ENCODE measurements at places on chromosomes 3 and 15.

- DNase-seq, result no peak
These were observed 2.3 kb upstream of the ANKRD63 start for GRCh38 chr15:40285151-40285550.

GRCh38 chr3:141686466-141687291 is 51.4 kb upstream of the RNF7 start:
- DNase-seq, result no peak

- DNase-seq, result no peak
These were observed 34.9 kb upstream of the LINGO1 start for GRCh38 chr15:77667338-77668234.

DNA sequence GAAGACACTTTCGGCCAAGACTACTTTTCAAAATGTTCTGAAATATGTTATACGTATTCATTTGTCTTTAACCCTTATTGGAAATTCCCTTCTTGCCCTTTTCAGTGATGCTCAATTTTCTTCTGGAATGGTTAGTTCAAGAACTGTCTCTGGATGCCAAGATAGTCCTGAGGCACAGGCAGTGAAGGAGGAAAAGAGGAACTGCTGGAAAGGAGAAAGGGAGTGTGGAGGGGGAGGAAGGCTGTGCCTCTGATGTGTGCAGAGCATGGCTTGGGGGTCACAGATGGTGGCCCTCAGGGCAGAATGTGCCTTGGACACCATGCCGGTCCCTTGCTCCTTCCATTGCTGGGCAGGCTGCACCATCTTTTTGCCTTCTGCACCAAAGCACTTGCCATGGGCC is 73.7 kb downstream of the CEP63 start:
- no peak for DNase-seq

DNA sequence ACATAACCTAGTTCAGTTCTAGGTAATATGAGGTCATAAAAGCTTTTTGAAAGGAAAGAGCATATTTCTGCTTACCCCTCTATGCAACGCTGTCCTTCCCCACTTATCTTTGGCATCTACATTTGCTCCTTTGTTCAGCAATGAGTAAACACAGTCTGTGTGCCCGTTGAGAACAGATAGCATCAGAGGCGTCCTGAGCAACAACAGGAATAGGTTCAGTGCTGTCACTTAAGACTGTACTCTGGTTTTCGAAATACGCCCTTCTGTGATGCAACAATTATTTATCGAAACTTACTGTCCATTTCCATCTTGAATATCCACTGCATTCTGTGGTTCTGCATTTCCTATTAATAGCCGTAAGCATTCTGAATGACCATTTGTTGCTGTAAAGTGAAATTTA is 84.4 kb downstream of the BTD start:
- DNase-seq, result no peak

DNA sequence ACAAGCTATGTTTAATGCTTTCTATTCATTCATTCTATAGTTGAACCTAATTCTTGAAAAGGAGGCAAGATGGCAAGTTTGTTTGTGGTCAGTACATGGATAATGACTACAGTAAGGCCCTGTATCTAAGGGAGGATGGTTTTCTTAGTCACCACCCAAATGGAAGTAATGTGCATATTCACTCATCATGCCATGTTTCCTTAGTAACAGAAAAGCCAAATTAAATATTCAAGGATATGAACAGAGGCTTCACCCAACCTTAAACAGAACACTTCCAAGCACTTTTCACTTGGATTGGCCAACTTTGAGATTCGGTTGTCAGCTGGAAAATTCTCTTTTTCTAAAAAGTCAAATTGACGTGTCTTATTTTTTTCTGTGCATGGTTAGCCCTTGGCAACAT is 805.3 kb upstream of the LMCD1 start:
- no peak for DNase-seq

GRCh38 chr3:98690876-98691275 is 72.3 kb upstream of the ST3GAL6 start:
- DNase-seq, result no peak

GRCh38 chr3:32410367-32411246 is 19.0 kb downstream of the CMTM7 start:
- DNase-seq, result no peak

DNA sequence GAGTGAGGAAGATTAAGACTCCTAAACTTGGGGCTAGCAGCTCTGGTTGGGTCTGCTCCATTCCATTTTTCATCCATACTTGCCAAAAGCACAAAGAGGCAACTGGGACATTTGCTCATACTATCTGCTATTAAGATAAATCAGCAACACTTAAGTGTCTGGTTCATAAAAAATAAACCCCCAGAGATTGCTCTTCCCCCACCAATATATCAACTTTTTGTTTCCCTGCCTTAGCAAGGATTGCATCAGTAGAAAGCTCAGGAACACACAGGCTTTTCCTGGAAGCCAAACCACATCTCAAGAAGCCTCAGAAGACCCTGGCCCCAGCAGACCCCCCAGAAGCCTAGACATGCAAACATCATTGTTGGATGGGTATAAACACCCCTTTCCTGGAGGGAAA is 232.4 kb upstream of the WNT5A start:
- no peak for DNase-seq

DNA sequence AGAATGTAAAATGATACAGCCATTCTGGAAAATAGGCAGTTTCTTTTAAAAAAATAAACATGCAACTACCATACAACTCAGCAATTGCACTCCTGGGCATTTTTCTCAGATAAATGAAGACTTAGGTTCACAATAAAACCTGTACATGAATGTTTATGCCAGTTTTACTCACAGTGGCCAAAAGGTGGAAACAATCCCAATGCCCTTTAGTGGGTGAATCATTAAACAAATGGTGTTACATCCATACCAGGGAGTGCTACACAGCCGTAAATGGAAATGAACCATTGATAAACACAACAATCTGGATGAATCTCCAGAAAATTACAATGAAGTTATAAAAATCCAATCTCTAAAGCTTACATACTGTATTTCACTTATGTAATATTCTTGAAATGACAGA is 140.3 kb downstream of the ADAMTSL3 start:
- no peak for DNase-seq

GRCh38 chr15:66839506-66840112 is 137.6 kb downstream of the SMAD6 start:
- DNase-seq, result no peak

DNA sequence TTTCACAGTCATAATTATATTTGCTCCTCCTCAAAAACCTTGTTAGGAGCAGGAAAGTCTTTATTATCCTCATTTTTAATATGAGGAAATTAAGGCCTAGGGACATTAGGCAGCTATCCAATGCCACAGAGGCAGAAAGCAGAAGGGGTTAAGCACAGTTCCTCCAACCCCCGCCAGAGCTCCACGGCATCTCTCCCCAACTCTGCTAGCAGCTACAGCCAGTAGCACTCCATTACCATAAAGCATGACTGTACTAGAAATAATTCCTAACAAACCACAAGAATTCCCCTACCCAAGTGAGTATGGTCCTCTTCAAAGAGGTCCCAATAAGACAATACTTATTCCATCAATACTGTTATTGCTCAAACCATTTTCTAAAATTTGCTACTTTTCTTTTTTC is 9.8 kb downstream of the HEG1 start:
- DNase-seq, result no peak

DNA sequence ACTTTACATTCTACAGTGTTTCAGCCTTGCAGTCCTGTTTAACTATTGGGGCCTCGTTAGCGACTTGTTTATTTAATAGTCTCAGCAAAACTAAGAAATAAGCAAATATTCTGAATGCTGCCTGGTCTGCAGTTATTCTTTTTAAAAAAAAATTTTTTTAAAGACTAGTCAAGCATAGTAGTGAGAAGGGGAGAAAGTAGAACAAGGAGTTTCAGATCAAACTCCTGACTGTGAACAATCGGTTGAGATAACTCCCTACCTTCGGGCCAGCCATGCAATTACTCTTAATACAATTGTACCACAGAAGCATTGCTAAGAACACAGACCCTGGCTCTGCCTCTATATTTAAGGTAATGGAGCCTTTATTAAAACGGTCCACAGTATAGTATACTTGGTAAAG is 5.8 kb upstream of the DUT start:
- DNase-seq, result no peak

GRCh38 chr15:51046799-51047449 is 47.8 kb downstream of the TNFAIP8L3 start:
- DNase-seq, result no peak

DNA sequence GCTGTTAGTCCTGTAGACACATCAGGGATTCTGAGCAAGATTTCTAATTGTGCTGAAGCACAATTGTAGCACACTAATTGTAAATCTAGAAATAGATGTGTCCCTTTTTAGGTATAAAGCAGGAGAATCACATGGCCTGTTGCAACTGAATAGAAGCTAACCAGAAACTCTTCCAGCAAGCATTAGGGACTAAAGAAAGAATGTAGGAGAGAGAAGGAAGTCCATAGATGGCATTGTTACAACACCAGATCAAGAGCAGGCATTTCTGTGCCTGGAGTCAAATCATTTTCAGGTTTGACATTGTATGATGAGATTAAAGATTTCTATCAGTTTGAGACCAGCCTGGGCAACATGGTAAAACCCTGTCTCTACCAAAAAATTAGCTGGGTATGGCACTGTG is 27.4 kb downstream of the CALML4 start:
- DNase-seq, result no peak

DNA sequence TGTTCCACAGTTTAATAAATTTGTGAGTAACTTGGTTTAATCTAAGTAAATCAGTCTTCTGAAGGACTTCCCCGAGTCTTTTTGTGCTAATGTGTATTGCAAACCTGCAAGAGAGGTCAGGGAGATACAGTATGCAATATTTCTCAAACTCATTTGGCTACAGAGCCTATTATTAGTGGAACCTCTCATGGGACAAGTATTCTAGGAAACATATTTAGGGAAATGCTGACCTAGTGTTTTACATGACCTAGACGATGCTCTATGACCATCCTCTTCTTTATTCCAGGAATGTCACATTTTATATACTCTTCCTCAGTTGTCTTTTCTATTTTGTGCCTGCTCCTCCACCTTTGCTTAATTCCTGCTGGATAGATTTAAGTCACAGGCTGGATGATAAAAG is 327.8 kb upstream of the TBC1D5 start:
- DNase-seq, result no peak

DNA sequence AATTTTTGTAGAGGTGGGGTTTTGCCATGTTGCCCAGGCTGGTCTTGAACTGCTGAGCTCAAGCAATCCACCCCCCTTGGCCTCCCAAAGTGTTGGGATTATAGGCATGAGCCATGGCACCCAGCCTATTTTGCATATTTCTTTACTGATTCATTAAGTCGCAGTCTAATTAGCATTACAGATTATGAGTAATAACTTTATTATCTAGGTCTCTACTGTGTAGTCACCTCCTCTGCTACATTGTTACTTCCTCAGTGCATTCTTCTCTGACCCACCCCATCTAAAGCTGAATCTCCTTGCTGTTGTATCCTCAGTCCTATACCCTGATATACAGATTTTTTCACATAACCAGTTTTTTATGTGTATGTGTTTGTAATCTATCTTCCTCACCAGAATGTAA is 61.7 kb downstream of the TFDP2 start:
- no peak for DNase-seq

DNA sequence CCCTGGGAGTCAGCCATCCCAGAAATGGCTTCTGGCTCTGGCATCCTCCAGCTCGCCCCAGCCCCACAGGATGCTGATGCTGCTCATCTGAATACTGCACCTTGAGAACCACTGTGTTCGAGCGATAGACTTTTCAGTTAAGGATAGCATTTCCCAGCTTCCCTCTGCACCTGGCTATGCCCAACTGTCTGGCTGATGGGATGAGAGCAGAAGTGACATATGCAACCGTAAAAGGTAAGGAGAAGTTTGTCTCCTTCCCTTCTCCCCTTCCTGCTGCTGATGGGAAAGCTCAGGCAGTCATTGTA is 9.7 kb upstream of the HHATL start:
- DNase-seq, result no peak

DNA sequence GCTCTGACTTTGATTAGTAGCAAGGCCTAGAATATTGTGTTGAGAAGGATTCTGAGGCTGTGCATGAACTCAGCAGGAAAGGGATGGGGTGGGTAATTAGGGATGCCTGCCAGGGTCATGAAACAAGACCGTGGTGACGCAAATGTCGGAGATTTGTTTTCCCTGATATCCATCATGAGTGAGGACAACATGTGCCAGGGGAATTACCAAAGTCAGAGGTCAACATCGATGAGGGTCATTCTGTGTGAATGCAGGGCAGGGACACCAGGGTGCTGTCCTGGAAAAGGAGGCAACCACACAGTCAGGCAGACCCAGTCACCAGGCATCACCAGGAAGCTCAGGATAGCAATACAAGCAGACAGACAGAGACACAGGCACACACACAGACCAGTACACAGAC is 52.2 kb downstream of the SLCO2A1 start:
- no peak for DNase-seq

- DNase-seq, result no peak
These were observed 1196.3 kb downstream of the ROBO1 start for GRCh38 chr3:78571486-78571885.

- no peak for DNase-seq
These were observed 18.8 kb downstream of the FGF7 start for GRCh38 chr15:49441816-49442215.

GRCh38 chr3:63030666-63031065 is 155.4 kb upstream of the CADPS start:
- DNase-seq, result no peak

GRCh38 chr3:189149203-189149602 is 22.6 kb upstream of the TPRG1 start:
- DNase-seq, result no peak

- no peak for DNase-seq
These were observed 993 bp upstream of the ISL2 start for GRCh38 chr15:76335307-76336253.
